A549 treated with RU486 at 1 μM for 4 hours (cell line): ENCODE measurements at places on chromosomes 2 and 18. TPM values are rescaled to one million over a fixed set of nuclear protein-coding genes. Genes with fewer than 3 reads are reported as not detected.

SPC25 gene
- 9.7 to 21.8 TPM (median 19.9 TPM) in 5 replicates for total RNA-seq

GDF7 gene
- total RNA-seq, result 0.03 to 0.06 TPM (median 0.04 TPM) in 5 replicates

AKAIN1 gene
- total RNA-seq, result not detected in 5 replicates

ST8SIA3 gene
- total RNA-seq, result not detected in 5 replicates

ADGRF3 gene
- 0.10 to 0.22 TPM (median 0.17 TPM) in 3 of 5 replicates, not detected in the others for total RNA-seq

CTNNA2 gene
- total RNA-seq, result 0.13 to 0.89 TPM (median 0.22 TPM) in 5 replicates

AMER3 gene
- not detected in 5 replicates for total RNA-seq

ITGA6 gene
- total RNA-seq, result 22.6 to 47.4 TPM (median 46.1 TPM) in 5 replicates

LIMS3 gene
- not detected in 5 replicates for total RNA-seq

KCNG2 gene
- total RNA-seq, result not detected in 5 replicates

IL36RN gene
- total RNA-seq, result 0.06 to 0.59 TPM (median 0.08 TPM) in 4 of 5 replicates, not detected in the other

SERPINB7 gene
- 1.8 to 2.7 TPM (median 2.3 TPM) in 5 replicates for total RNA-seq

MALL gene
- 133 to 157 TPM (median 142 TPM) in 5 replicates for total RNA-seq

RND3 gene
- total RNA-seq, result 56.1 to 75.4 TPM (median 67.3 TPM) in 5 replicates

TLX2 gene
- 0.22 to 0.45 TPM (median 0.34 TPM) in 5 replicates for total RNA-seq

TEKT4 gene
- total RNA-seq, result not detected in 5 replicates

C2orf66 gene
- 0.07 to 0.19 TPM (median 0.13 TPM) in 3 of 5 replicates, not detected in the others for total RNA-seq

HOXD13 gene
- 0.15 to 0.29 TPM (median 0.16 TPM) in 5 replicates for total RNA-seq

CNNM3 gene
- total RNA-seq, result 10.6 to 16.0 TPM (median 15.8 TPM) in 5 replicates

LPIN2 gene
- 12.8 to 19.1 TPM (median 18.1 TPM) in 5 replicates for total RNA-seq

NT5C1B gene
- not detected in 5 replicates for total RNA-seq

TPO gene
- 0.06 to 0.40 TPM (median 0.20 TPM) in 5 replicates for total RNA-seq

SMAD7 gene
- total RNA-seq, result 19.5 to 25.9 TPM (median 21.1 TPM) in 5 replicates

FHL2 gene
- total RNA-seq, result 66.7 to 89.2 TPM (median 79.7 TPM) in 5 replicates

ABCA12 gene
- 0.14 to 0.42 TPM (median 0.22 TPM) in 5 replicates for total RNA-seq

LHCGR gene
- total RNA-seq, result not detected in 5 replicates

ANO7 gene
- 1.7 to 2.7 TPM (median 1.9 TPM) in 5 replicates for total RNA-seq

IL36A gene
- not detected in 5 replicates for total RNA-seq

ICOS gene
- not detected in 5 replicates for total RNA-seq

SERPINB12 gene
- not detected in 5 replicates for total RNA-seq

POU3F3 gene
- total RNA-seq, result 0.02 to 0.06 TPM in 2 of 5 replicates, not detected in the others

LYPD1 gene
- 12.7 to 20.4 TPM (median 15.6 TPM) in 5 replicates for total RNA-seq

INHA gene
- total RNA-seq, result 0.17 to 0.81 TPM (median 0.51 TPM) in 5 replicates

PPP1CB gene
- total RNA-seq, result 70.3 to 120 TPM (median 112 TPM) in 5 replicates

PPM1B gene
- total RNA-seq, result 21.5 to 32.0 TPM (median 27.1 TPM) in 5 replicates

KIF5C gene
- 0.16 to 0.42 TPM (median 0.35 TPM) in 5 replicates for total RNA-seq

CNTNAP5 gene
- not detected in 5 replicates for total RNA-seq

CCDC88A gene
- 19.4 to 26.2 TPM (median 24.8 TPM) in 5 replicates for total RNA-seq

ERFE gene
- total RNA-seq, result 6.1 to 10.0 TPM (median 8.4 TPM) in 5 replicates

UGT1A4 gene
- total RNA-seq, result 0.05 to 0.10 TPM in 2 of 5 replicates, not detected in the others

CLK1 gene
- 25.4 to 48.1 TPM (median 39.1 TPM) in 5 replicates for total RNA-seq
